ENCODE measurements at places on chromosomes 1 and 21.

GRCh38 chr1:8465013-8465412 is 147.1 kb downstream of the SLC45A1 start:
- DNase-seq, result no peak

GRCh38 chr21:46515109-46515508 is 56.4 kb downstream of the DIP2A start:
- no peak for DNase-seq

DNA sequence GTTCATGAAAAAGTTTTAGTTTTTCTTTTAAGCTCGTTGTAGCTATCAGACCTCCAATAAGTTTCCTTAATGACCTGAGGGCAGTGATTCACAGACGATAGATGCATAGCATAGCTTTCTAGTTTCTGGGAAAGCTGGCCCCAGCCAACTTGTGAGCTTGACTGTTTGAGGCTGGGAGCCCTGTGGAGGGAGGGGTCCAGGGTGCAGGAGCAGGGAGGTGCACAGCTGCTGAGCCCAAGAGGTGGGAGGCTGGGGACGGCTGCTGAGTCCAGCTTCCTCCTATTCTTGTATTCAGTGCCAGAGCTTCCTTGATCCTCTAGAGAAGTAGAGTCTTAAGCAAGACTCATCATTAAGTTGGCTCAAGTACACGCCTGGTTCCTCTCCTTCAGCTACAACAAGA is 11.0 kb upstream of the AVPR1B start:
- no peak for DNase-seq

DNA sequence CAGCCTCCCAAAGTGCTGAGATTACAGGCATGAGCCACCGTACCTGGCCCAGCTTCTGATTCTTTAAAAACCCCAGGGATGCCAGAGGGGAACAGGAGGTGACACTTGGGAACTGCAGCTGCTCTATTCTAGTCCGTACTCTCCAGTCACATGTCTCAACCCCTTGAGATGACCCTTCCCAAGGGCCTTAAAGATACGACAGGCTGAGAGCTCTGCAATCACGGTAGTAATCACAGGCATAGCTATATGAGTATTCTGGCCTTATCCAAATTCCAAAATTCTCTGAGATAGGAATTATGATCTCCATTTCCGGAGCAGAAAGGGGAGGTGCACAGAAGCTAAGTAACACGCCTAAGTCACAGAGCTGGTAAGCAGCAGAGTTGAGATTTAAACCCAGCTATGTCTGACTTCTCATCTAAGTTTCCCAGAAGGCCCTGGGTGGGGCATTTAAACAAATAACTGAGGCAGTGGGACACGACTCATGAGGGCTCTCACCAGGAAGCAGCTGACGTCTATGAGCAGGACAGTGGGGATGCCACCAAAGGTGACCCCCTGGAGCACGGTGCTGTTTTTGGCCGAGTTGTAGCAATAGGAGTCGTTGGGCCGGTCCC is 5.2 kb downstream of the TMEM63A start:
- DNase-seq, result no peak

- DNase-seq, result no peak
Measured at GRCh38 chr1:84442256-84442655, 36.8 kb upstream of the RPF1 start.

GRCh38 chr1:112743174-112744008 is 28.3 kb upstream of the PPM1J start:
- no peak for DNase-seq

- DNase-seq, result no peak
Measured at GRCh38 chr1:221316491-221317056, 425.3 kb downstream of the DUSP10 start.

DNA sequence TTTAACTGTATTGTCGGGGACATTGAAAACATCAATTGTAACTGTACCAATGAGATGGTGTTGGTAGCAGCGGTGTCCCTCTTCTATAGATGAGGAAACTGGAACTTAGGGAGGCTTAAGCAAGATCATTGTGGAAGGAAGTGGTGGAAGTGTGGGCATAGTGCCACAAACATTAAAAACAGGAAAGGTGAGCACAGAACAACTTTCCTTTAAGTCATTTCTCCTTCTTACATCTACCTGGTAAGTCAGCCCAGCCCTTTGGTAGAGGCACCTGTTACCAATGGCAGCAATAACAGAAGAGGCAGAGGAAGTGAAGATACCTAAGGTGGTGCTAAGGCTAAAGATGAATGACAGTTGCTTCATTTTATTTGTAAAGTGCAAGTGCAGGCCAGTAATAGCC is 12.0 kb upstream of the CTSS start:
- DNase-seq, result no peak

- DNase-seq, result no peak
Measured at GRCh38 chr1:234585330-234586055, 24.5 kb downstream of the IRF2BP2 start.

DNA sequence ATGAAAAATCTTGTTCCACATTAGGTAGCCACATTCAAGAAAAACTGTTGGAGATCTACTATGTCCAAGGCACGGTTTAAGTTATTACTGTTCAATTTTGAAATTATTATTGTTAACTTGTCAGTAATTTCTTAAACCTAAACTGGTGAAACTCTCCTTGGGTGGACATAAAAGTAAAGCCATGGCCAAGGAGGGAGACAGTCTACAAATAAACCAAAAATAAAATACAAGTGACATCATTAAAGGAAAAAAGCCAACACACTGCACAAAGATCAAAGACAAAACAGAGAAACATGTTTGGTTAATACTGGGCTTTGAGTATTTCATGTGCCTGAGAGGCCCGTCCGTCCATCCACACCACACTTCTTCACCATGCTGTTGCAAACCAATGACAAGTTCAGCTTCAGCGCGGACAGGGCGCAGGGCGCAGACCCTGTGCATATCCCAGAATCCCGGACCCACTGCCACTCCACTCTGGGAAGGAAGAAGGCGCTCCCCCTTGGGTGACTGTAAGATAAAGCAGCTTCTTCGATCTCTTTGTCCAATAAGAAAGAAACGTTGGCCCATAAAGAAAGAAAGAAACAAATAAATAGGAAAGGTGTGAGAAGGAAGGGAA is 918 bp upstream of the RASAL2 start:
- no peak for DNase-seq

DNA sequence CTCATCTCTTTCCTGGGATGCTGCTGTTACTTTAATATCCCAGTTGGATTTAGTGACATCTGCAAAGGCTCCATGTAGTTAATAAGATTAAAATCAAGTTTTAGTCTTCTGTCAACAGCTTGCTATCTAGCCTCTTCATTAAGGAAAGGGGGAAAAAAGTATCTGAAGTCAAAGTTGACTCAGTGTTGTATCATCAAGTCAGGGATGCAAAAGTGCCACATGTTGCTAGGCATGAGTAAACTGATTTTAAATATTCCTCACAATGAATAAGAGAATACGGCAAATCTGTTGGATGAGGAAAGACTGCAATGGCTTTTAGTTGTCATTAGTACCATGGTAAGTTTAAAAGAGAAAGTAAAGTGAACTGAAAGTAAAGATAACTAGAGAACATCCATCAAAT is 383.2 kb upstream of the ZRANB2 start:
- no peak for DNase-seq

GRCh38 chr1:110888049-110888448 is 15.1 kb downstream of the CD53 start:
- DNase-seq, result no peak

GRCh38 chr1:171422511-171422910 is 62.8 kb upstream of the PRRC2C start:
- DNase-seq, result no peak

DNA sequence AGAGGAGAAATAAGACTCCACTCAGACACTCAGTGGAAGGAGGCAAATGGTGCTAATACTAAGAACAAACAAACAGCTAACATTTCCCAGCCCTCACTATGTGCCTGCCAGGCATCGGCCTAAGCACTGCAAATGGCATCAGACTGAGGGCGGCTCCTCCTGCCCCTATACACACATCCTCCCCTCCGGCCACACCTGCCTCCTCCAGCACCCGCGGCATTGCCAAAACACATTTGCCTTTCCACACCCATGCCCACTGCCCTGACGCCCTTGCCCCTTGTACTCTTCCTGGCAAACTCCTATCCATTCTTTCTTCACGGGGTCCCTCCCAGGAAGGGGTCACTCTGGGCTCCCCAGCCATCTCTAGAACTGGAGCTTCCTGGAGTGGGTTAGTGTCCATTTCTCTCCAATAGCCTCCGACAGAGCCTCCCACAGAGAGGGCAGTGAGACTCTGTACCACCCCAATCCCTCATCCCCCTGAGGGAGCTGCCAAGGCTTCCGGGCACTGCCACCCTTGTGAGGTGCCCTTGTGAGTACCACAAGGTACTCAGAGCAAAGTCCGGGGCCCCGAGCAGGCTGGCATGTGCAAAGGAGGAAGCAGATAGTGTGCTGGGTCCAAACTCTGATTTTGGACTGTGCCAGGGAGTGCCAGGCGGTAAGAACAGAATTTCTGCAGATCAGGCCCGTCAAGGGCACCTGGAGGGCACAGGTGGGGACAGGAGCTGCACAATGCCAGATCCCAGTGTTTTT is 959 bp downstream of the AKR7A3 start:
- DNase-seq, result no peak

GRCh38 chr1:184329962-184330868 is 56.6 kb upstream of the C1orf21 start:
- no peak for DNase-seq

DNA sequence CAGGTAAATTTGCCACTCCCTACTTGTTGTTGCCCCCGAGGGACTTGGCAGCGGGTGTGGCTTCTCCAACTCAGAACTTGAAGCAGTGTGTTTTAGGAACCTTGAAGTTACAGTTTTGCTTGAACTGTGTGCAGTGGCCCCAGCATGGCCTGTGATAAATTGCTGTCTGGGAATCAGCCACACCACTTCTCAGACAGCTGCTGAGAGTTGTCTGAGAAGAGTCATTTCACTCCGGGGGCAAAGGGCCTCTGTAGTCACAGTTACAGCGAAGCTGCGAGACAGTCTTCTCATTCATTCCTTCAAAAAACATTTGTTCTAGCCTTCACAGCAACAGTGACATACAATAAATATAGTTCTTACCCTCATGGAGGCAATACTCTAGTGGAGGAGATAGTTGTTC is 70.3 kb downstream of the PROX1 start:
- DNase-seq, result no peak

- DNase-seq, result no peak
Measured at GRCh38 chr1:94156096-94156625, 35.2 kb upstream of the ABCA4 start.

GRCh38 chr1:202247104-202247503 is 53.5 kb downstream of the LGR6 start:
- no peak for DNase-seq

GRCh38 chr1:15950763-15951295 is 25.1 kb downstream of the ZBTB17 start:
- peak; percentile 74 for DNase-seq
